ENCODE measurements at places on chromosomes 11 and 22.

DNA sequence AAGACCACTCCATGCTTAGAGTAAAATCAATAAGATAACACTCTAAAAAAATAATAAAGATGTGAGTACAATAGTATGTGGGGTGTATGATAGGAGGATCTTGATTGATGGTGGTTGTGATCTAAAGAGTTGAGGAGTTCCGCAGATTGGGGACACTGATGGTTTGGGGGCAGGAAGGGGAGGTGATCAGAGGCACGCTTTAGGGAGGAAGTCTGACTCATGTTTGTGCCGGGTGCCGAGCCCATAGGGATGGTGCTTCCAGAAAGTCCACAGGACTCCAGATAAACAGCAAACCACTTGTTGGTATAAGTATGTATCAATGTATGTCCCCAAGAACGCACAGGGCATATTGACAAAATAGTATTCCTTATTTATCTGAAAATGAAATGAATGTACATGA is 27.5 kb downstream of the LINC01488 start:
- no peak for DNase-seq

DNA sequence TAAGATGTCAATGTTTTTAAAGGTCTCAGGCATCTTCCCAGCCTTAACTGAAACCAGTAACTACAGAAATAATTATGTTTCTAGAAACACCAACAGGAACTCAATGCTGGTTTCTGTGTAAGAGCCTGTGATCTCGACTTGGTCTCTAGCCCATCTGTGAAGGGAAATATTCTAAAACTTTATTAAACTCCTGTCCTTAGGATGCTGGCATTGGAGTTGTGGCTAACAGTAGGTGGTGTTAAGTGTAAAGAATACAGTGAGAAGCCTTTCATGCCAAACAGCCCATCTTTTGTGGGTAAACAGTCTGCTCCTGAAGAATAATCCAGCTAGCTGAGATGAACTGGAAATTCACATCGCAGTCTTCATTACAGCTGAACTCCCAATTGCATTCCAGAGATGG is 133.2 kb downstream of the ADAMTS15 start:
- DNase-seq = no peak

DNA sequence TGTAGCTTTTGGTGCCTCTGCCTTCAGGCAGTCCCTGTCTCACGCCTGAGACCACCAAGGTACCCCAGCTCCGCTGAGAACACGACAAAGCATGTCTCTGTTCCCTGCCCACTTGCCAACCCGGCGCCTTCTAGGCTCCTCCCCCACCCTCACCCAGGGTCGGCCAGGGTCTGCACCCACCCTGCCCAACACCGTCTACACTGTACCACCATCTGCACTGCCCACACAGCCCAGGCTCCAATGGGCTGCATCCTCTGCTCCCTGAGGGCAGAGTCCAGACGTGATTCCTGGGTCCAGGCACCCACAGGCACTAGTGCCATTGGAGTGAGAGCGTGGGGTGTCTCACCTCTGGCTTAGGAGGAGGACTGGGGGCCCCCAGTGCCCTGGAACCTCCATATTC is 22.8 kb upstream of the ACR start:
- DNase-seq = no peak

GRCh38 chr11:7688238-7688826 is 15.0 kb upstream of the CYB5R2 start:
- DNase-seq = no peak

GRCh38 chr22:31922534-31922933 is 21.8 kb upstream of the YWHAH start:
- DNase-seq = no peak

- no peak for DNase-seq
Measured at GRCh38 chr11:87236368-87236767, 198.6 kb downstream of the TMEM135 start.

GRCh38 chr11:7428196-7428595 is 57.1 kb upstream of the OLFML1 start:
- no peak for DNase-seq

GRCh38 chr11:82842019-82842418 is 58.2 kb downstream of the PRCP start:
- no peak for DNase-seq

- no peak for DNase-seq
Measured at GRCh38 chr22:37777122-37777687, 30.5 kb upstream of the GCAT start.

All from stimulated activated CD8-positive, alpha-beta memory T cell treated with anti-CD3 and anti-CD28 coated beads, Interleukin-15, amount 100 ng/mL, for 48 hours (primary cell).